ENCODE measurements at places on chromosomes 1 and 21.

DNA sequence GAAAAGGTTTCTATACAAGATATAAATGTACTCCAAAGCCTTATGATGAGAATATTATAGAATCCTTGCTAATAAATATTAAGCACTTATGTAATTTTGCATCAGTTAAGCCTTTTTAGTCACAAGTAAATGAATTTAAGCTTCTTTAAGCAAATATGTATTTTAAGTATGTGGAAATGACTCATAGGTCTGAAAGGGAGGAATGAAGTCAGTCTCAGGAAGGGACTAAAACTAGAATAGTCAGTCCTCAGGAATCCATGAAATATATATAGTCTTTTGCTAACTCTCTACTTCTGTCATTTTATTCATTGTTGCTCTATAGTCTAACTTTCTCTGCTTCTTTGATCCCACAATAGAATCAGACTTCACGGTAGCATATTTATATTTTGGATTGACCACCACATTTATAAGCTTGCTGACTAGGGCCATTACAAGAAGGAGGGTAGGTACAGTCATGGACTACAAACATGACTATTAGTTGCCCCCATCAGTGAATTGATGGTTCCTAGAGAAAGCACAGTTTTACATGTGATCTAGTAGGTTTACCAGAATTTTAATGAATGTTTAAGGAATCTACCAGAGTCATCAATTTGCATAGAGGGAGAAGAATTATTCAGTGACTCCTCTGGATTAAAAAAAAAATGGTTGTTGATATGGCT, 20.2 kb upstream of the RABGGTB start:
- DNase-seq, result no peak

- DNase-seq, result no peak
Measured at GRCh38 chr1:214018386-214019268, 30.9 kb downstream of the PROX1 start.

- no peak for DNase-seq
Measured at GRCh38 chr21:21664871-21665270, 666.7 kb downstream of the NCAM2 start.

DNA sequence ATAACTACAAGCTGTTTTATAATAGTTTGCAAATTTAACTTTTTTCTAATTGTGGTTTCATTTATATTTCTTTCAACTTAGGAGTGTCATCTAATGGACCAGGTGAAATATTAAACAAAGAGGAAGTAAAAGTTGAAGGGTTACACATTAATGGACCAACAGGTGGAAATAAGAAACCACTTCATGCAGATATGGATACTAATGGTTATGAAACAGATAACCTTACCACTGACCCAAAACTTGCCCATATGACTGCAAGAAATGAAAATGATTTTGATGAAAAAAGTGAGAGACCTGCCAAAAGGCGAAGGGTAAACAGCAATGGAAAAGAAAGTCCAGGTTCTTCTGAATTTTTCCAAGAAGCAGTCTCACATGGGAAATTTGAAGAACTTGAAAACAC, 59.7 kb downstream of the MIER1 start:
- DNase-seq, result no peak

GRCh38 chr1:107941123-107941522, 23.9 kb downstream of the VAV3 start:
- DNase-seq, result no peak

All from stimulated activated CD4-positive, alpha-beta T cell treated with anti-CD3 and anti-CD28 coated beads, Interleukin-2, amount 100 ng/mL, for 24 hours (primary cell).